Fibroblast of skin of back (primary cell): ENCODE measurements at places on chromosomes 3 and 15.

GRCh38 chr3:15387735-15388134 is 39.6 kb downstream of the METTL6 start:
- DNase-seq: no peak

DNA sequence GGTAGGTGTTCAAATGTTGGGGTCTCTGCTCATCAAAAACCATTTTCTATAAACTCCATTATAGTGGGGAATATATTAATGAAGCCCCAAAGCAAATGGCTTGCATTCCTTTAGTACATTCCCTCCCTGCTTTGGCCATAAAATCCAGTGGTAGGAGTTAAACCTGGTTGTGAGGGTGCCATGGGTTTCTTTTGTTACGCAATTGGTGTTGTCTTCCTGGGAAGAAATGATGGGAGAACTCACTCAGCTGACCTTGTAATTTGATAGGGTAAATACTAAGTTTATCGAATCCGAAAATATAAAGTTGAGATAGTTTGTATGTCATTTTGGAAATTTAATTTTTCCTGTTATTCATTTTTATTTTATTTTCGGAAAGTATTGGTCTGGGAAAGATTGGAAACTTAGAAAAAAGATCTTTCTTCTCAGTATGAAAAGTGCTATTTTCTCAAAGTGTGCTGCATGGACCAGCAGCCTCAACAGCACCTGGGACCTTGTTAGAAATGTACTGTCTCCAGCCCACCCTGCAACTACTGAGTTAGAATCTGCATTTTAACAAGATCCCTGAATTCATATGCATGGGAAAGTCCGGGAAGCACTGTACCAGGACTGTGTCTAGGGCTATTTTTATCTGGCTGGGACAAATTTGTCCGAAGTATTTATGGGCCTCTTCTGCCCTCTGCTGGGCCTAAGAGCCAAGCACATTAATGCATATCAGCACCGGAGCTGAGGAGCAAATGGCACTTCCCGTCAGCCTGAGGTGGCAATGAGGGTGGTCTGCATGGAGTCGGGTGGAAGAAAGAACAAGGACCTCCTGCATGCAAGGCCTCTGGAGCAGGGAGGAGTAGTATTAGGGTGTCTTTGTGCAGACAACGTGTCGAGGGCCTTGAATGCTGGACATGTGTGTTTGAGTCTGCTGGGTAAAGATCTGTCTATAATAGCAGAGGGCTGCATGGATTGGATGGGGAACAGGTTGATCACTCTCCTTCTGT is 54.7 kb downstream of the FAM81A start:
- DNase-seq: peak; percentile 71

- peak; percentile 5 for DNase-seq
Measured at GRCh38 chr3:75978686-75979085, 193.3 kb upstream of the ZNF717 start.

DNA sequence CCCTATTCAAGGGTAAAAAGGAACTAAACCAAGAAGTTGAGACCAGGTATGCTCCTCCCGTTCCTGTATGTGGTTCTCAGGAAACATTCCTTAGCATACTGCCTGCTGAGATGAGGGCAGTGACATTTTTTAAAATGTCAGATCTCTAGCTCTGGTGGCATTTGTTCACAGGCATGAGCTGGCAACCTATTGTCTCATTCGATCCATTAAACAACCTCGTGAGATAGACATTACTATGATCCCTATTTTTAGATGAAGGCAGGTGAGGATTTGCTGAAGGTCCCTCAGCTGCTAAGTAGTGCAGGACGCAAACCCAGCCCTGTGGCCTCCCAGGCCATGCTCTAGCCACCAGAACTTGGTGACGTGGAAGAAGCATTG is 74.9 kb downstream of the SIDT1 start:
- no peak for DNase-seq

GRCh38 chr15:55221090-55222011 is 24.6 kb upstream of the RSL24D1 start:
- peak; percentile 90 for DNase-seq
